T-cell (primary cell): ENCODE measurements at places on chromosomes 12 and 14.

DNA sequence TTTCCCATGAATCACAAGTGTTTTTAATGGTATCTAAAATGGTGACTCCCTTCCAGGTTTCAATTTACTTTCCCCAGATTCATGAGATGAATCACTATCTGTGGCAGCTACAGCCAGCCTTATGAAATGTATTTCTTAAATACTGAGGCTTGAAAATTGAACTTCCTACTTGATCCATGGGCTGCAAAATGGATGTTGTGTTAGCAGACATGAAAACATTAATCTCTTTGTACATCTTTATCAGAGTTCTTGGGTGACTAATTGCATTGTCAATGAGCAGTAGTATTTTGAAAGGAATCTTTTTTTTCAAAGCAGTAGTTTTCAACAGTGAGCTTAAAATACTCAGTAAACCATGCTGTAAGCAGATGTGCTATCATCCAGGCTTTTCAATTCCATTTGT, 250.8 kb downstream of the SLC6A15 start:
- no peaks in the 10 kb centered on the region for H3K27me3 ChIP-seq
- no peak overlapping the region for H3K4me3 ChIP-seq
- DNase-seq, result no peak
- H3K27ac ChIP-seq, result no peak overlapping the region
- H3K36me3 ChIP-seq, result no peaks in the 10 kb centered on the region

DNA sequence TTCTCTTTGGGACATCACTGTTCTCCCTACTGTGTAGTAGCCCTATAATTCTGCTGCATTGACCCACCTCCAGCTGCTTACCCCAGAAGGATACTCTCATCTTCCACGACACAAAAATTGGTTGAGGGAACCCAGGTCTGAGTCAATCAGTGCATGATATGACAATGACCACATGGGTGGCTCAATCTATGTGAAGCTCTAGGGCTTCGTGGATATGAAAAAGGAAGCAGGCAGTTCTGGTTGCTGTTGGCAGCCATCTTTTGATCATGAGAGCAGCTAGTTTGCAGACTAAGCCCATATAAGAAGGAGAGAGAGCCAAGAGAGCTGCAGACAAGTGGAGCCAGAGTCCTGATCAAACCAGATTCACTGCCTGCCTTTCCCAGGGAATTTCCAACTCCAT, 57.9 kb downstream of the AVPR1A start:
- no peak overlapping the region for H3K27ac ChIP-seq
- no peak overlapping the region for H3K4me3 ChIP-seq
- H3K4me1 ChIP-seq, result no peaks in the 10 kb centered on the region
- H3K27me3 ChIP-seq, result peaks cover 4% of the 10 kb centered on the region
- DNase-seq, result no peak
- no peaks in the 10 kb centered on the region for H3K36me3 ChIP-seq

DNA sequence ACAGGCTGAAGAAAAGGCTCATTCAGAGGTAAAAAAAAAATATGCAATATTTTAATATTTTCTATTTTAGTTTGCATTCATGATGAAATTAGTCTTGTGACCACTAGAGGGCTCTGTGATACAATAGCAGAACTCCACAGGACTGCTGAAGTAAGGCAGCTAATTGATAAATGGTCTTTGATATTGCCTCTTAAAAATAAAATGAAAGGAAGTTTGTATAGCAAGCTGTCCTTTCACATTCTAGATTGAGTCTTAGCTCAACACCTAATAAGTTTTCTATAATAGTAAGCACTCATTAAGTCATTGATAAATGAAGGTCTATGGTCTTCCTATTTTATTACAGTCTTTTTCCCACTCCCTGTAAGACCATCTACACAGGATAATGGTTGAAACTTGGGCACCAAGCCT, 315.7 kb downstream of the NAV3 start:
- no peaks in the 10 kb centered on the region for H3K4me1 ChIP-seq
- no peaks in the 10 kb centered on the region for H3K27me3 ChIP-seq
- H3K36me3 ChIP-seq, result no peaks in the 10 kb centered on the region
- no peak overlapping the region for H3K27ac ChIP-seq
- no peak overlapping the region for H3K4me3 ChIP-seq

GRCh38 chr12:81627336-81628189, 131.6 kb downstream of the PPFIA2 start:
- H3K27ac ChIP-seq, result no peak overlapping the region
- no peaks in the 10 kb centered on the region for H3K4me1 ChIP-seq
- no peak overlapping the region for H3K4me3 ChIP-seq
- H3K27me3 ChIP-seq, result no peaks in the 10 kb centered on the region
- DNase-seq, result no peak

GRCh38 chr14:73696466-73697400, 17.5 kb downstream of the PNMA1 start:
- DNase-seq, result no peak
- H3K4me3 ChIP-seq, result no peak overlapping the region
- no peaks in the 10 kb centered on the region for H3K27me3 ChIP-seq
- no peaks in the 10 kb centered on the region for H3K36me3 ChIP-seq

DNA sequence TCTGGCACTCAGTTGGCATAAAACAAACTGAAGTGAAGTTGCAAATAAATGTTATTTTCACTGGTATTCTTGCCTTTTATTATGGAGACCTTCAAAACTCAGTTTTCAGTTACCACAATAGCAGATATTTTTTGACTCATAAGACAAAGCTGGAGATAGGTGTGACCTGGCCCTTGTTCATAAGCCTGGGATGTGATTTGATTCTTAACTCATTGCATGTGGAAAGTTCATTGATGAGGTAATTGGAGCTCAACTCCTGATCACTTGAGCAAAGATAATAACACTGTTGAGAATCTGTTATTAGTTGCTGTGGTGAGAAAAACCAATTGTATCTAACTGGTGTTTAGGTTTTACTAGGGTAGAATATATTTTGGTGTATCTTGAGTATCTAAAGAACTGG, 105.1 kb downstream of the AEBP2 start:
- no peak overlapping the region for H3K4me3 ChIP-seq
- H3K36me3 ChIP-seq, result no peaks in the 10 kb centered on the region
- no peak overlapping the region for H3K27ac ChIP-seq
- no peaks in the 10 kb centered on the region for H3K4me1 ChIP-seq
- no peaks in the 10 kb centered on the region for H3K27me3 ChIP-seq
- no peak for DNase-seq

- H3K4me1 ChIP-seq, result peaks cover 44% of the 10 kb centered on the region
- DNase-seq, result no peak
- H3K27me3 ChIP-seq, result no peaks in the 10 kb centered on the region
- peaks cover 36% of the 10 kb centered on the region for H3K36me3 ChIP-seq
- H3K4me3 ChIP-seq, result peak overlapping the region; percentile 94
Measured at GRCh38 chr12:12718381-12718759, 1.2 kb downstream of the CDKN1B start.

DNA sequence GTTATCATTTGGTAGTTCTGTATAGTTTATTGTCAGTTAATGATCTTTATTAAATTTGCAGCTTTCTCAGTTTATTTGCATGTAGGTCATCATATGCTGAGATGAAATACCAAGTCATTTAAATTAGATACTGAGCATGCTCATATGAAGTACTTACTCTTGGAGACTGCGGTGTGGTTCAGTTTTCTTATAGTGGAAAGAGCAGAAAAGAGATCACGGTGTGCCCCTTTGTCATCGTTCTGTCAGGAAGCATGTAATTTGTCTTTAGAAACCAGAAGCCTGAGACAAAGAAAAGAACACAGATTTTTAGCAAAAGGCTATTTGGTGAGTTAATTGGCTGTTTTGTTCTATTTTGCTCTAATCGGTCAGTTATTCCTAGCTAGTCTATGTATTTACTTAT, 75.6 kb downstream of the PLEKHA5 start:
- H3K4me1 ChIP-seq, result no peaks in the 10 kb centered on the region
- H3K4me3 ChIP-seq, result no peak overlapping the region
- no peak for DNase-seq
- H3K27ac ChIP-seq, result no peak overlapping the region
- H3K36me3 ChIP-seq, result no peaks in the 10 kb centered on the region
- H3K27me3 ChIP-seq, result no peaks in the 10 kb centered on the region

DNA sequence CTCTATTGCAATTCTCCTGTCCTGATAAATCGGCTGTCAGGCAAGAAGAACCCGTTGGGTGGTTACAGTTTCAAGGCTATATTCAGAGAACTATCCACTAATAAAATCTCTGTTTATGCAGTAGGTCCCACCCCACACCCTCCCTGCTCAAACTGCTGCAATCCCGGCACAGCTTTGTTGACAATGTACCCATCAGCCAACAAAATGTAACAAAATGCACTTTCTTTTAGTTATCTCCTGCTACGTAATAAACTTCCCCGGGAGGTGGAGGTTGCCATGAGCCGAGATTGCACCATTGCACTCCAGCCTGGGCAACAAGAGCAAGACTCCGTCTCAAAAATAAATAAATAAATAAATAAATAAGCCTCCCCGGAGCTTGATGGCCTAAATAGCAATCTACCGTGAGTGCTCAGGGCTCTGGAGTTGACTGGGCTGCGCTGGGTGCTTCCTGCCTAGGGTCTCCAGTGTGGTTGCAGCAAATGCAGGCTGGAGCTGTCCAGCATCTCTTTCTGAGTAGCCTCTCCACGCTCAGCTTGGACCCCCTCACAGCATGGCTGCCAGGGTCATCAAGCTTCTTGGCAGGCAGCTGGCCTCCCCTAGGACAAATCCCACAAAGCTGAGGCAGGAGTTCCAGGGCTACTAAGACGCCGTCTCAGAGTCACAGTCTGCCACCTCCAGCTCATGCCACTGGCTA, 43.2 kb upstream of the FBRSL1 start:
- H3K27ac ChIP-seq, result peak overlapping the region; percentile 98
- DNase-seq, result no peak
- H3K4me3 ChIP-seq, result no peak overlapping the region
- peaks cover 93% of the 10 kb centered on the region for H3K4me1 ChIP-seq

DNA sequence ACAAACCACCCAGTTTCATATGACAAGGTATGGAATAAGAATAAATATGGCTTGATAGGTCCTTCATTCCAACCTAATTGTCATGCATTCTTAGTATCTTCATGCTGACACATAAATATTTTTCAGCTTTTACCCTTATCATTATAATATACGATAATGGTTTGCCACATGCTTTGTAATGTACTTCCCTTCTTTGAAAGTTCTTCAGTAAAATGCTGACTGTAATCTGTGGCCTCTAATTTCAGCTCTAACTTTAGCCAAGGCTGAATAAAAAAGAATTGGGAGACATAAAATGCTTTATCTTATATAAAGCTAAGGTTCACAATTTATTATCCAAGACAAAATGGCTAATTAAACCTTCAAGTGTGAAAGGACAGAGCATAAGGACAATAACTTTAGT, 2.6 kb upstream of the MAP4K5 start:
- H3K27ac ChIP-seq, result no peak overlapping the region
- no peak overlapping the region for H3K4me3 ChIP-seq
- no peaks in the 10 kb centered on the region for H3K36me3 ChIP-seq
- DNase-seq, result no peak
- no peaks in the 10 kb centered on the region for H3K27me3 ChIP-seq

- H3K36me3 ChIP-seq, result no peaks in the 10 kb centered on the region
- H3K4me1 ChIP-seq, result no peaks in the 10 kb centered on the region
- no peak overlapping the region for H3K27ac ChIP-seq
- H3K4me3 ChIP-seq, result no peak overlapping the region
- no peaks in the 10 kb centered on the region for H3K27me3 ChIP-seq
Measured at GRCh38 chr12:75666126-75666938, 154.9 kb upstream of the KRR1 start.

DNA sequence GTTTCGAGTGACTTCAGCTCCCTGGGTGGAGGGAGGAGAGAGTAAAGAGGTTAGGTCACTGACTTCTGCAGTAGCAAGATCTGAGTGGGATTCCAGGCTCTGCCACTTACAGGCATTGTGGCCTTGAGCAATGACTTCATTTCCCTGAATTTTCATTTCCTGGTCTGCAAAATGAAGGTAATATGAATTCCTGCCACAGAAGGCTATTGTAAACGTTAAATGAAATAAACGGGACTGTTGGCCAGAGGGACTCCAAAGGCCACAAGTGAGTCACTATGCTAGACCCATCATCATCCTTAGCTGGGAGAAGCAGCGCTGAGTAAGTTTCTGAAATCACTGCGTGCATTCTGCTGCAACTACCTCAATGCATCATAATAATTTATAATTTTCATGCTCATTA, 807.8 kb downstream of the AACS start:
- no peaks in the 10 kb centered on the region for H3K27me3 ChIP-seq
- no peak overlapping the region for H3K27ac ChIP-seq
- no peaks in the 10 kb centered on the region for H3K4me1 ChIP-seq
- H3K4me3 ChIP-seq, result no peak overlapping the region
- no peak for DNase-seq
- H3K36me3 ChIP-seq, result no peaks in the 10 kb centered on the region

DNA sequence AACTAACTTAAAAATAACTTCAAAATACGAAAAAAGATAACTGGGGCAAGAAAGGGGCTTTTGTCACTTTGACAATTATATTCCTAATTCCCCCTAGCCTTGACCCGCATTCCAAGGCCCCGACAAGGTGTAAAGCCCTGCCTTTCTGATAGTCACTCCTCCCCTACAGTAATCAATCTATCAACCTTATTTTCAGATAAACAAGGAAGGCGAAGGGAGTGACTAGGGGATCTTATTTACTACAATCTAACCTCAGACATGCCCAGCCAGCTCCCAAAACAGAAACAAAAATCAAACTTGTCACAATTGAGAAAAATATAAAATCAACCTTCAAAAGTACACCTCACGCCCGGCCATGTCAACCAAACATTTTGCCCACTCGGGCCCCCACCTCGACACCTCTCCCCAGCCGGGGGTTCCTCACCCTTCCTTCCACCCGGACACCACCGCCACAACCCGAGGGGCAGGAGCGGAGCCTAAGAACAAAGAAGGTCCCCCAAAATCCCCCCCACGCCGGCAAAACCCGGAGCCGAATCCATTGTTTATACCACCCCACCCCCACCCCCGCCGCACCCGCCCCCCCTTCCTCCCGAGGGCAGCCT, 562 bp downstream of the ZFYVE1 start:
- no peaks in the 10 kb centered on the region for H3K36me3 ChIP-seq
- peak overlapping the region; percentile 54 for H3K4me3 ChIP-seq

DNA sequence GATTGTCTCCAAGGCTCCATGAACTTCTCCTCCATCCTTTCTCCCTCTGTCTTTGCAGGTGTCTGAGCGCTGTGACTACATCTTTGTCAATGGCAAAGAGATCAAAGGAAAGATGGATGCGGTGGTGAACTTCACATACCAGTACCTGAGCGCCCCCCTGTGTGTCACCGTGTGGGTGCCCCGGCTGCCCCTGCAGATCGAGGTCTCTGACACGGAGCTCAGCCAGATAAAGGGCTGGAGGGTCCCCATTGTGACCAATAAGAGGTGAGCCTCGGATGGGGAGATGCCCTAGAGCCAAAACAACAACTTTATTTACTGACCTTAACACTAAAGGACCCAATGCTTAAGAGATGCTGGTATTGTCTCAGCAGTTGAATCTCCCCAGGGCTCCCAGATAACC, 130.0 kb downstream of the SLC15A4 start:
- peak overlapping the region; percentile 7 for H3K27ac ChIP-seq
- peaks cover 3% of the 10 kb centered on the region for H3K27me3 ChIP-seq
- no peak for DNase-seq
- no peaks in the 10 kb centered on the region for H3K4me1 ChIP-seq
